ENCODE measurements at places on chromosomes 6 and 20.

DNA sequence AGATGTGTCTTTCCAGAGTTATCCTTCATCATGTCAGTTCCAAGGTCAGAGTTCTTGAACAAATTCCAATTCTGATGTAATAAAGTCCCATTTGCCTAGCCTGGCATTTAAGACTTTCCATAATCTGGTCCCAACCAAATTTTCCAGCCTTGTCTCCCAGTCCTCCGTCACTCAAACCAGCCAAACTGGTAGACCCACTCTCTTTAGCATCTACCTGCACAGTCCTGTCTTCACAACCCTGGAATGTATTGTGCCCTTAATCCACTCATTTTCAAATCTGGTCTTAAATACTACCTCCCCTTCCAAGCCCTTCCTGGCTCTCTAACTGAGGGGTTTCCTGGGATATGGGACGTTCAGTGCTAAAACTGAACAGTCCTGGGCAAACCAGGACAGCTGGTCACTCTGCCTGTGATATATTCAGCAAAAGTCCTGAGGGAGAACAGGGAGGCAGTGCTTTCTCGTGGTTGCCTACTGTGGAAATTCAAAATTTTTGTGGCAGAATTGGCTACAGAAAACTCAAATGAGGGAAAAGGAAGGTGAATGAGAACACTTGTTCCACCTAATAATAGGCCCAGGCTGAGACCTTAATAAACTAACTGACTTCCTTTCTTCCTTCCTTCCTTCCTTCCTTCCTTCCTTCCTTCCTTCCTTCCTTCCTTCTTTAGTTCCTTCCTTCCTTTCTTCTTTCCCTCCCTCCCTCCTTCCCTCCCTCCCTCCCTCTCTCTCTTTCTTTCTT, 10.8 kb upstream of the AKAP7 start:
- DNase-seq, result no peak

GRCh38 chr20:1810926-1811620, 84.1 kb upstream of the SIRPA start:
- DNase-seq, result no peak

DNA sequence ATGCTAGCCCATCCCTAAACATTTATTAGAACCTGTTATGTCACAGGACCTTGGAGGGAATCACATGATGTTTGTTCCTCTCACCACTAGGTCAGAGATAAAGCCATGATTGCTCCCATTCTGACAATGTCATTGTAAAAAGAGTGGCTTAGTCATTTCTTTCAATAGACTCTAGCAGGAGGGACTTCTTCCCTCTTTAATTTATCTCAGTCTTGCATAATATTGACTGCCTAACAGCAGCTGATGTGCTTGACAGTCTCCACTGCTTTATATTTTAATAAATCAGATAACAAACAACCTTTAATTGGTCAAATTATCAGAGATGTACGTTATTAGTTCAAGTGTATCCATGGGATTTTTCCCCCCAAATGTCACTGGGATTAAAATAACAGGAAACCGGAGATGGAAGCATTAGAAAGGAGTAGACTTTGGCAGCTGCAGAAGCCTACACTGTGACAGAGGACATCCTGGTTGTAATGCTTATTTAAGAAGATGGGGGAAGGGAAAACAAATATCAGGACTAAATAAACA, 39.6 kb downstream of the LAMA4 start:
- DNase-seq, result no peak

DNA sequence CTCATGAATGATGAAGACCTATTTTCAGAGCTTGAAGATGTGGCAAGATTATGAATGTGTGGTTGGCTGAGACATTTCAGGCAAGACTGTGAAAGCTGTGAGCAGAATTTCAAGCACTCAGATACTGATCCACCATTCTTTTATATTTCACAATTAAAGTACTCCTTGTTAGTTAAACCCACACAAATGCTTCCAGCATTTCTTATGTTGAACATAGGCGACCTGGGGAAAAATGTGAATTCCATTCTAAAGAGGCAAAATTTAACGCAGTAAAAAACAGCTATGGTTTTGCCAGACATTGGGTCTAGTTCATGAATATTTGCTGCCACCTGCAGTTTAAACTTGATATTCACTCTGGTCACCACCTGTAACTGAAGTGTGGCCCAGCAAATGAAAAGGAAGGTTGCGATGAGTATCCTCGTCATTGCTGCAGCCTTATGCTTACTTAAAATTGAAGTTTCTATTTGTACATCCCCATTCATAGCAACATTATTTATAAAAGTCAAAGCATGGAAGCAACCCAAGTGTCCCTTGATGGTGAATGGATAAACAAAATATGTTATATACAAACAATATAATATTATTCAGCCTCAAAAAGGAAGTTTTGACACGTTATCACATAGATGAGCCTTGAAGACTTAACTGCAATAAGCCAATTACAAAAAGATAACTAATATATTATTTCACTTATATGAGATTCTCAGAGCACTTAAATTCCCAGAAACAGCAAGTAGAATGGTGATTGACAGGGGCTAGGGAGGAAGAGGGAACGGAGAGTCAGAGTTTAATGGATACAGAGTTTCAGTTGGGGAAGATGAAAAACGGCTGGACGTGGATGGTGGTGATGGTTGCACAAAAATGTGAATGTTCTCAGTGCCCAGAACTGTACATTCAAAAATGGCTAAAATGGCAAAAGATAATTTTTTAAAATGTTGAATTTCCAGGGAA, 32.4 kb upstream of the FAM184A start:
- no peak for DNase-seq

DNA sequence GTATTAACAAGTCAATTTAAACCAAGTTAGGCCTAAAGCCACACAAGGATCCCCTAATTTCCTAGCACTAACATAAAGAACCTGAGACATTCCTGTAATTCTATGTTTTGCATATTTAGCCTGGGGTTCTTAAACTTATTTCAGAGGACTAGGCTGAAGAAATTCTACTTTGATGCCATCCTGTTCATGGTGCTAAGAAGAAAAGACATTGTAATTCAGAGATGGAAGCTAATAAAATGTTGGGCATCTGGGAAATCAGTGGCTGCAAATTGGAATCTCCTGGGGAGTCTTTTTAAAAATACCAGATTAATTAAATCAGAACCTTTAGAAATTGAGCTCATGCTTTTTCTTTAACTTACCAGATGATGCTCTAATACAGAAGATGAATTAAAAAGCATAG, 26.2 kb upstream of the IRAK1BP1 start:
- no peak for DNase-seq

- no peak for DNase-seq
Measured at GRCh38 chr6:133408132-133408531, 167.0 kb downstream of the EYA4 start.

DNA sequence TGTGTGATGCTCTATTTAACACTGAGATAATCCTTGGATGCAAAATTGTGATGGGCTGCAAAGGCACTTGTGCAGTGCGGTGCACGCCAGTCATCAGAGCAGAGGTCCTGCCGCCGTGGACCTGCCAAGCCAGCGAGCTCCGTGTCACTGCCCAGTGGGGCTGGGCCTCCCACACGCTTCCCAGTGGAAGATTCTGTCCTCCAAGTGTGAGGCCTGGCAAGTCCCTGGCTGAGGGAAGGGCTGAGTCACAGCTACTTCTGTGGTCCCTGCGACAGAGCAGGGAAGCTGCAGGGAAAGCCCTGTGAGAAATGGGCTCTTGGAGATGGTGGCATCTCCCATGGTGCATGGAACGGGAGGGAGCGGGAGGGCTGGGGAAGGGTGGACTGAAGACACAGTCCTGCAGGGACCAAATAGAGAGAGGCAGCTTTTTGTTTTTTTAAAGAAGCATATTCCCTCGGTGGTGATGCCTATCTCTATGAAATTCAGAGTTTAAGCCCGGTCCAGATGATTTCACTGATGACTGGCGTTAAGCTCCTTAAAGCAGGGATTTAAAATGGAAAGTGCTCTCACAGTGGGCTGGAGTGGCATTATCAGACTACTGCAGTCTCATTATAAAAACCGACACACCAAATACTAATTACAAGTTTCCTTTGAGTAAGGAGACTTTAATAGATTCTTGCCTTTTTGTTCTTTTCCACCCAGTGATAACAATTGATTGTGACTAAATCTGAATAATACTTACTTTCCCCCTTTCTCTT, 413.7 kb downstream of the QKI start:
- DNase-seq, result no peak

- no peak for DNase-seq
Measured at GRCh38 chr6:5726976-5727718, 279.6 kb downstream of the NRN1 start.

- DNase-seq, result no peak
Measured at GRCh38 chr6:20433929-20434328, 32.2 kb downstream of the E2F3 start.
